ENCODE measurements at places on chromosomes 5 and 9. TPM values are rescaled to one million over a fixed set of nuclear protein-coding genes. Genes with fewer than 3 reads are reported as not detected.

The SPATA31E1 gene
- total RNA-seq: not detected

- no peak for DNase-seq
These were observed 45.7 kb downstream of the STOM start for GRCh38 chr9:121324316-121324715.

GRCh38 chr5:174505621-174506020, 218.8 kb upstream of the MSX2 start:
- DNase-seq: no peak

GRCh38 chr5:132114150-132115121, 40.8 kb downstream of the CSF2 start:
- no peak for DNase-seq

The PTGER4 gene
- 115 TPM for total RNA-seq

- DNase-seq: no peak
These were observed 187.4 kb downstream of the DCP2 start for GRCh38 chr5:113164021-113164420.

- no peak for DNase-seq
These were observed 2.3 kb upstream of the AK3 start for GRCh38 chr9:4743131-4743875.

GRCh38 chr9:83403527-83404238, 134.5 kb downstream of the FRMD3 start:
- no peak for DNase-seq

DNA sequence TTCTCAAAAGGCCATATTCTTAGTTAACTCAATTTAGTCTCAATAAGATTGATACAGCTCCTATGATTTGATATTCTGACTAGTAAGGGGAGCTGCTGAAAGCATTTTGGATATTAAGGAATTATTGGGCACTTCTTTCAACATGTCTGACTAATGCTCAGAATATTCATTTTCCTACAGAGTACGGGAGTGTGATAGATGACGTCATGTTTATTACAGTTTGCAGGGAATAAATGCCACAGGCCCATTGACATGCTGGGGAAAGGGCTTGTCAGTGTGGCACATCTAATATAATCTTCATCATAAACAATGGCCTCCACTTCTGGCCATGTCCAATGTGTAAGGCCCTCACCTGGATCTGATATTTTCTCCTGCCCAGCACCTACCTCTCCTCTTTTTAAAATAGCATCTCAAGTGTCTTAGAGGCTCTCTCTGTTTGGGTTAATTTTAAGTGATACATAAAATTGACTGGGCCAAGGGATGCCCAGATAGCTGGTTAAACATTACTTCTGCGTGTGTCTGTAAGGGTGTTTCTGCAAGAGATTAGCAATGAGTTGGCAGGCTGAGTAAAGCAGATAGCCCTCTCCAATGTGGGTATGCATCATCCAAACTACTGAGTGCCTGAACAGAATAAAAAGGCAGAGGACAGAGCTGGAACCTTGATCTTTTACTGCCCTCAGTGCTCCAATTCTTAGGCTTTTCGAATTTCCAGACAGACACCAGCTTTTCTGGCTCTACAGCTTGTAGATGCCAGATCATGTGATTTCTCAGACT, 99.3 kb downstream of the SLC24A2 start:
- no peak for DNase-seq

- peak; percentile 59 for DNase-seq
These were observed at the start of gene PTGES for GRCh38 chr9:129752900-129753729. Gene PTGES (minus strand): TSS chr9:129753042. CDS start chr9:129753012, 30 bp downstream.

The DMRTA1 gene
- total RNA-seq: not detected

DNA sequence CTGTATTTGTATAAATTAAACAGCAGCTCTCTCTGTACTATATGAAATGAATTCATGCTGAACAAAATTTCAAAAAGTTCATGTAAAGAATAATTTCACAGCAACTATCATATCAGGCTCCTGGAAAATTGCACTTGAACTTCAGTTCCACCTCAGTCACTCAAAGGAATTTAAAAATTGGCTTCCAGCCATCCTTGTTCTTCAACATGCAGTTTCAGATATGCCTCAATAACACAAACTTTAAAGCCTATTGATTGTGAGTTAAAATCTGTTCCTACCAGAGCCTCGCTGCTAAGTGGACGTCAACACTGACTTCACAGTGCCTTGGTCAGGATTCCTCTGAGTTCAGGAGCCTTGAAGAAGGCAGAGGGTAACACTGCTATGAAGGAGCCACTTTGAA, 418.7 kb upstream of the WWC1 start:
- DNase-seq: no peak

DNA sequence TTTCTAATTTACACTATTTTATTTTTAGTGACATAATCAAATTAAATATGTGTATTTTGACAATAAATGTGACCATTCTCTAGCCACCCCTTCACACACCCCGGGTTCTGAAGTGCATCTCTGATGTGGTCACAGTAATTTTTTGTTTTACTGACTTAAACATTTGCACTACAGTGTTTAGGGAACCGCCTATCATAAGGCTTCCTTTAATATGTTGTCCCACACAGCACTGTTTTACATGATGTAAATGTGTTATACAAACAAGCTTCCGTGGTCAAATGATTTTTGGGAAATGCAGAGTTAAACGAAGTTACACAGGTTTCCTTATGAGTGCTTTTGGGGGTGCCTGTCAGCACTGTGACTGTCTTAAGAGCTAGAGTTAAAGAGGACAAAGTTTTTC, 86.5 kb downstream of the KDM4C start:
- DNase-seq: no peak

The PCSK5 gene
- total RNA-seq: 1.0 TPM

GRCh38 chr5:173988554-173989431, at the start of gene C5orf47:
Gene C5orf47 (plus strand): TSS chr5:173989170. CDS start chr5:173989264, 94 bp downstream.
- no peak for DNase-seq

DNA sequence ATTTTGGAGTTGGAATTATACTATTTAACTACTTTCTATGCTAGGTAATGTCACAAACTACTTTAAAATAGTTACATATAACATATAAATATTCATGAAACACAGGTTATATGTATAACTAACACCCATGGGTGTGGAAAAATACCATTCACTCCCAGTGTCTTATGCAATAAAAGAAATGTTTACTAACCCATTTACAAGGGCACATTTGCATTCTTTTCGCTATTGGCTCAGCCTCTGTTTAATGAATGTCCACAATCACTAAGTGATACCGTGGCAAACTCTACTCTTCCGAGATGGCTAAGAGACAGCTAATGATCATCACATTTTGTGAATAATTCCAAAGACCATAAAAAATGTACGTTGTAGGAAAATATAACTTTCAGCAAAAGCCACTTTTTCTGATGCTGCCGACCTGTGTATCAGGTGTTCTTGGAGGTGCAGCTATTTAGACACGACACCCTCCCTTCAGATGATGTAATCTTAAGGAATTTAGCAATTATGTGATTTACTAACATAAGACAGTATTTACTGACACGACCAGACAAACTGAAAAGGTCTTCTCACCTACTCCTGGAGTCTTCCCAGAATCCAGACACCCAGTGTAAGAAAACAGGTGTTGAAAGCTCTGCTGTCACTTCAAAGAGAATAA, 121.7 kb upstream of the FAM120A start:
- no peak for DNase-seq

The MYMK gene
- not detected for total RNA-seq

The IFNA21 gene
- not detected for total RNA-seq

- DNase-seq: no peak
These were observed 88.6 kb upstream of the RASGRF2 start for GRCh38 chr5:80871541-80871961.
